AG09319 (cell line): ENCODE measurements at places on chromosomes 3 and 15.

GRCh38 chr3:98359250-98359649, 5.6 kb downstream of the OR5K4 start:
- DNase-seq = no peak

DNA sequence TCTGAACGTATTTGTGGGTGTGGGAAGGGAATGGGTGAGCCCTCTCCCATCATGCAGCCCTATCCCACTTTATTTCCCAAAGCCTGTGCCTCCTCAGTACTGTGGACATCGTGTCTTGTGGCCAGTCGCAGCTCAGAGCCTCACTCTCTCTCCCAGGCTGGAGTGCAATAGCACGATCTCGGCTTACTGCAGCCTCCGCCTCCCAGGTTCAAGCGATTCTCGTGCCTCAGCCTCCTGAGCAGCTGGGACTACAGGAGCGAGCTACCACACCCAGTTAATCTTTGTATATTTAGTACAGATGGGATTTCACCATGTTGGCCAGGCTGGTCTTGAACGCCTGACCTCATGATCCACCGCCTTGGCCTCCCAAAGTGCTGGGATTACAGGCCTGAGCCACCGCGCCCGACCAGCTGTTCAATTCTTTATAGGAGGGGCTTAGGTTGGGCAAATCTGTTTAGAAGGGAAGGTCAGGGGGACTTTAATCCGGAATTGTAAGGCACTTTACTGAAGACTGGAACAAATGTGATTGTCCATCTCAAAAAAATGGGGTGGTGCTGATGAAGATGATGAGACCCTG, 42.7 kb upstream of the BDH1 start:
- no peak for DNase-seq

DNA sequence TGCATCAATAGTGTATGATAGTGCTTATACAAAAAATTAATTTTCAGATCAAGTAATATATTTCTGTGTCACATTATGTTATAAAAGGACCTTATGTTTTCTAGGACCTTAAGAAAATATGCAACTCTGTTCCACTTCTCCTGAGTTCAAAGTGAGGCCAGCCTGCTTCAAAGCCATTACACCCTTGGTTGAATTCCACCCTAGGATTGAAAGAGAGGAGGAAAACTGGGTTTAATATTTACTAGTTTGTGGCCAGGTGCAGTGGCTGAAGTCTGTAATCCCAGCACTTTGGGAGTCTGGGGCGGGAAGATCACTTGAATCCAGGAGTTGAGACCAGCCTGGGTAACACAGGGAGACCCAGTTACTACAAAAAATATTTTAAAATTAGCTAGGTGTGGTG, 32.9 kb upstream of the NR1I2 start:
- DNase-seq = no peak

DNA sequence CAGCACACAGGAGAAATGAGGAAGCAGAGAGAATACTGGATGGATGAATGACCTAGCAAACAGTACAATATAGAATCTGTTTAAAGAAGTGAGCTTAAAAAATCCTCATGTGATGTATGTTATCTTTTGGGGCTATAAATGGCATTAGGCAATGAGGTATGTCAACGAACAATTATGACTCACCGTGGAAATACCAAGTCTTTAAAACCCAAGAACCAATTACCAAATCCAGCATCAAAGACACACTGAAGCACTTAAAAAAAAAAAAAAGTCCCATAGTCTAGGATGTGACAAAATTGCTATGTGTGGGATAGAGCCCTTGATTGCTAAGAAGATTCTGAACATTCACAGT, 36.3 kb upstream of the HERC1 start:
- DNase-seq = no peak

DNA sequence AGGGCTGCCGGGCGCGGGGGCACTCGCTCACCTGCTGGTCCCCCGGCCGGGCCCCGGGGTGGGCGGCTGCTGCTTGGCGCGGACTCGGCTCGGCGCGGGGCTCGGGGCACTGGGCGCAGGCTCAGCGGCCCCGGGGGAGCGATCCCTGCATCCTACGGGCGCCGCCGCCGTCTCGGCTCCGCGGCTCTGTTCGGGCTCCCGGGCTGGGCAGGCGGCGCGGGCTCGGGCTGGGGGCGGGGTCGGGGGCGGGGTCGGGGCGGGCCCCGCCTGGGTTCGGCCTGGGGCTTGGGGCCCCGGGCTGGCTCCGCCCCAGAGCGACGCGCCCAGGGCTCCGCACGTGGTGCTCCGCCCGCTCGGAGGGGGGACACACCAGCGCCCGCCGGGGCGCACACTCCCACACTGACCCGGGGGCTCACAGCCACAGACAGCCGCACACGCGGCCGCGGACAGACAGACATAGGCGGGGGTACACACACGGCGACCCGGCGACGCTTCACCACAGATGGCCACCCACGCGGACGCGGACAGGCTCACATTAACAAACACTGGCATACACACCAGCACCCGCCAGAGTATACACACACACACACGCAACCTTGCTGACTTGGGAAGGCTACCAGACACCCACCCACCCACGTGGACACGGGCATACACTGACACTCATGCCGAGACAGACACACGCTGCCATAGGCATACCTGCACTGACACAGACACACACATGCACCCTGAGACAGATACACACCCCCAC, at the start of gene SCN5A:
TSS of gene SCN5A (minus strand) at position 188 of the 748 bp plus-strand sequence. CDS start 16,380 bp downstream, outside the sequence.
- DNase-seq = no peak

DNA sequence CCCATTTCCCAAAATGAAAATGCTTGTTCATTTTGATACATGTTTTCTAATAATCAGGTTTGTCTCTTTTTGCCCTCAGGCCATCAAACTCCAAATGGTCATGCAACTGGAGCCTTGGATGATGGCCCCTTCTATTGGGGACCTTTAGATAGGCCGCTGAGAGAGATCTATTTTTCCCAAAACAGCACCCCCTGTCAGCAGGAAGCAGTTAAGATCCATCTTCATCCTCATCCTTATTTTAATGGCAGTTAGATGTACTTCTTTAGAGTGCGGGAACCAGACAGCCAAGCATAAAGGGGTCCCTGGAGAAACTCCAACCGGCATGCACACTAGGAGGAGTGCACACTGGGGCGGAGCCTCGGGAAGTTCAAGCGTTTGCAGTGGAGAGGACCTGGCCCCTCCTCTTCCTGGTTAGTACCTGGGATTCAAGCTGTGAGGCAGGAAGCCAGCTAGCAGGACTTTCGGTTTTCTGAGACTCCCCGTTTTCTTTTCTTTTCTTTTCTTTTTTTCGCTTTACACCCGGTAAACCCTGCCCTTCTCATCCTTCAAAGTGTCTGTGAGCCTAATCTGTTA, 31.9 kb upstream of the STRIT1 start:
- no peak for DNase-seq

- DNase-seq = no peak
These were observed at the start of gene CA12 for GRCh38 chr15:63381301-63382204. Gene CA12 (minus strand): TSS chr15:63381846. CDS start chr15:63381720, 126 bp downstream.

DNA sequence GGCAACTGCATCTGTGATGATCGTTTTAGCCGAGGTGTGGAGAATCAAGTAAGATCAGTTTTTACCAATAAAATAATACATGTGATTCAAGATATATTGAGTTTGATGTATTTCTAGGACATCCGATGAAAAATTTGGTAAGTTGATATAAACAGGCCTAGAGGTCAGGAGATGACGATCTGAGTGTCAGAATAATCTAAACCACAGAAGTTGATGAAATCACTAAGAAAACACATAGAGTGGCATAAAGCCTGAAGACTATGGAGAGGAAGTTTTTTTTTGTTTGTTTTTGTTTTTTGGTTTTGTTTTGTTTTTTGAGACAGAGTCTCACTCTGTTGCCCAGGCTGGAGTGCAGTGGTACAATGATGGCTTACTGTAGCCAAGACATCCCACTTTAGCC, 235.3 kb downstream of the RBMS3 start:
- no peak for DNase-seq

DNA sequence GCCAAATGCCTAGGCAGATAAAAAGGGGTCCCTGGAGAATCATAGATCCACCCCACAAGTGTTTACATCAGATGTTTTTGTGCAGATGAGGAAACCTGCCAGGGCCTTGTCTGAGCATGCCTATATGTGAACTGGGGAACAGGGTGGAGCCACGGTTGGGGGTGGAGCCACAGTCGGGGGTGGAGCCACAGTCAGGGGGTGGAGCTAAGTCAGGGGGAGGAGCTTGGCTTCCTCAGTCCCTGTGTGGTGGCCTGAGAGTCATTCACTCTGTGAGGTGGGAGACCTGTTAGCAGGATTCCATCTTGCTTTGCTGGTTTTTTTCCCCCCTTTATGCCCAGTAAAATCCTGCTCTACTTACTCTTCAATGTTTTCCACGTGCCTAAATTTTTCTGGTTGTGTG, 57.8 kb upstream of the TGFBR2 start:
- no peak for DNase-seq

GRCh38 chr3:128605091-128606046, 45.2 kb downstream of the RPN1 start:
- no peak for DNase-seq

DNA sequence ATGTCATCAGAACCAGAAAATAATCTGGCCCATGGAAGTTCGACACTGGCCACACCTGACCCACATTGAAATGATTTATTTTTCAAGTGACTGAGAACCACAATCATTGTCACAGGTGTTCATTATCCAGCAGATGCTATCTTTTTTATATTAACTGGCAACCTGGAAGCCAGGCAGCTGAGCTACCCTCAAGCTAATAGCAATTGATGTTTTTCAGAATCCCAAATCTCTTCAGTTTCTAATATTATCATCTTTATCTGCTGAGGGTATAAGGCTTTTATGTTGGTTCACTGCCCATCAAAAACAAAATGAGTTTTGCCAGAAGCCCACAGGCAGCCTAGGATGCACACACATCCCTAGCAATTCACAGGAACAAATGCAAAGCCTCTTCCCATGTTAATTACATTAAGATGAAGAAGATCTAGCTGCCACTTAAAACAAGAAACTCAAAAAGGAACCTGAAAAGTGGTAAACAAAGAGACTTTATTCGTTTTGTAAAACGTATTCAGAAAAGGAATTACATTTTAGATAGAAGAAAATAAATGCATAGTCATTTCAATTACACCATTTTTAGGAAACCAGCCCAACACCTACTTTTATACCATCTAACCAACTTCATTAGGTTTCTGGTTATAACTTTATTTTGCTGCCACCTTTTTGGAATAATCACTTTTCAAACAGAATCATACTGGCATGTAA, 40.9 kb upstream of the STRIT1 start:
- DNase-seq = no peak

GRCh38 chr3:178194539-178194938, 341.7 kb upstream of the KCNMB2 start:
- DNase-seq = no peak

GRCh38 chr15:58401991-58402649, 29.7 kb upstream of the LIPC start:
- DNase-seq = no peak

- no peak for DNase-seq
These were observed 11.0 kb downstream of the TMEM45A start for GRCh38 chr3:100503448-100503847.

GRCh38 chr3:193078996-193079753, 161.5 kb upstream of the MB21D2 start:
- no peak for DNase-seq

- DNase-seq = no peak
These were observed 23.0 kb upstream of the GOLGA8J start for GRCh38 chr15:30059771-30060170.

DNA sequence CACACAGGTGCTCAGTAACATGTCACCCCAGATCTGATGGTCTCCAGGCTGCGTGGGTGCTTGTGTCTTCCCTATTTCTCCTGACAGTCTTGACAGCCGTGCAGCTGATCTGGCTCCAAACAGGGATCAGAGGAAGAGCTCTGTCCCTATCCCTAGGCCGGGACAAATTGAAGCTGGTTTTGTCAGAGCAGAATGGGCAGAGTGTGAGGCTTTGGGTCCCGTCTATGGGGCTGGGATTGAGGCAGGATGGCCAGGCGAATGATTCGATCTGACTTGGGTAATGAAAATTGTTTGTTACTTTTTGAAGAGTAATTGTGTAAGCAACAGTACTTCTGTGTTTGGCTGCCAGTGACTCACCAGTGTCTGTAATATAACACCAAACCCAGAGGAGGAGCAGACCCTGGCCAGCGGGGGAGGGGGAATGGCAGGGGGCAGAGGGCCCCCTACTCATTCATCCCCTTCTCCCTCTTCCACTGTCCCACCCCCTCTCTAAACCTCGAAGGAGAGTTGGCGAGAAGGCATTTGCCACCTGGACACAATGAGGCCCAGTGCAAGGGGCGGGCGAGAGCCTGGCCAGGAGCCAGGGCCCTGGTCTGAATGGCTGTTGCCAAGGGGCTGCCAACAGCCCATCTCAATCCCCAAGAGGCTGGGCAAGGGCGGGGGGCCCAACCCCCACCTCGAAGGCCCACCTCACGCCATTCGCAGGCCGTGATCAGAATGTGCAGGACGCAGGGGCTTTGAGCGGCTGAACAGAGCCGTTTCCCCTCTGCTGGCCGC, 4.9 kb upstream of the MAGEF1 start:
- no peak for DNase-seq

- no peak for DNase-seq
These were observed 84.3 kb downstream of the EEFSEC start for GRCh38 chr3:128237348-128238183.

DNA sequence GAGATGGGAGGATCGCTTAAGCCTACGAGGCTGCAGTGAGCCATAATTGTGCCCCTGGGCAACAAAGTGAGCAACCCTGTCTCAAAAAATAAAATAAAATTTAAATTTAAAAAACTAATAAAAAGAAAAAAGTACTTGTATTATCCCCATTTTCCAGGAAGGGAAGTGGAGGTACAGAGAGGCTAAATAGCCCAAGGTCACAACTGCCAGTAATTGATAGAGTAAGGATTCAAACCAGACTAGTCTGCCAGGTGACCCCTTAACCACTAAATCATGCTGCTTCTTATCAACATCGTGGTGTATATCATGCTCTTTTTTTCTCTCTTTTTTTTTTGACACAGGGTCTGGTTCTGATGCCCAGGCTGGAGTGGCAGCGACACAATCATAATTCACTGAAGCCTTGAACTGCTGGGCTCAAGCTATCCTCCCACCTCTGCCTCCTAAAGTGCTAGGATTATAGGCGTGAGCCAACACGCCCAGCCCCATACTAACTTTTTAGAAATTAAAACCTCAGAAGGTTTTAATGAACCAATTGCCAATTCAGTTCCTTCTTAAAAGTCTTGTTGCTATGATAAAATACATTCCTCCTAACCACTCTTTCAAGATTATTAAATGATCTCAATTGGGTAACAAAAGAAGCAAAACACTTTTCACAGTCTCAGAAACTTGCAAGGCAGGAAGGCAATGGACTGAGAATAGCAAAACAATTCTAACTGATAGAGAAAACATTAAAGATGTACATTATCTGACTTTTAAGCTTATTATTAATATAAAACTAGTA, 30.5 kb downstream of the HERC1 start:
- DNase-seq = no peak

DNA sequence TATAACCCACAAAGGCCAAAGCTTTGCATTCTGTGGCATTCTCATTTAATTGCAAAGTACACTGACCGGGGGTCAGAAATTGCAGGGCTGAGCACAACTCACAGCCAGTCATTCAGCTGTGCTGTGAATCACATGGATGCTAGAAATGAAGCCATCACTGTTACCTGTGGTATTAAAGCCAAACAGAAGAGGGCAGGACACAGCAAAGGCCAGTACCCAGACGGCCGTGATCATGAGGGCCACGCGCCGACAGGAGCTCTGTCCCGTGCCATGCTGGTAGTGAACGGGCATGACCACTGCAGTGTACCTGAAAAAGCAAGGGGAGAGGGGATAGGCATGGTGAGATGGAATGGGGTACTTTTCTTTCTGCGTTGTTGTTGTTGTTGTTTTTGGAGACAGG, 31.6 kb downstream of the DRD3 start:
- no peak for DNase-seq
